ENCODE measurements at places on chromosomes 12 and 14.

GRCh38 chr12:15534322-15534721 lies 212.0 kb downstream of the PTPRO start:
- no peak for DNase-seq

DNA sequence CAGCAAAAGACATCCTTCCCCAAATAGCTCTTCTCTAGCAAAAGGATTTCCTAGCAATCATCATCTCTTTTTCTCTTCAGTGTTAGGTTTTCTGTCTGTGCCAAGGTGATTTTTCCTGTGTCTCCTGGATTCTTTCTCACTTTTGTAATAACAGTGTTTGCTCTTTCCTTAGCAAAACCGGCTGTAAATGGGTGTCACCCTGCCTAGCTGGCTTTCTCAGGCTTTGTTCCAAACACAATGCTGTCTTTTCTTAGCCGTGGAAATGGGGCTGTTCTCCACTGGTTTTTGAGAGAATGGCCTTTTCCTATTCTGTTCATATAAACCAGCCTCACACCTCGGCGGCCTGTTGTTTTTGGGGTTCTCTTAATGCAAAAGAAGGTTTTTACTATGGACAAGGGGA lies 21.9 kb downstream of the JDP2 start:
- DNase-seq: no peak

DNA sequence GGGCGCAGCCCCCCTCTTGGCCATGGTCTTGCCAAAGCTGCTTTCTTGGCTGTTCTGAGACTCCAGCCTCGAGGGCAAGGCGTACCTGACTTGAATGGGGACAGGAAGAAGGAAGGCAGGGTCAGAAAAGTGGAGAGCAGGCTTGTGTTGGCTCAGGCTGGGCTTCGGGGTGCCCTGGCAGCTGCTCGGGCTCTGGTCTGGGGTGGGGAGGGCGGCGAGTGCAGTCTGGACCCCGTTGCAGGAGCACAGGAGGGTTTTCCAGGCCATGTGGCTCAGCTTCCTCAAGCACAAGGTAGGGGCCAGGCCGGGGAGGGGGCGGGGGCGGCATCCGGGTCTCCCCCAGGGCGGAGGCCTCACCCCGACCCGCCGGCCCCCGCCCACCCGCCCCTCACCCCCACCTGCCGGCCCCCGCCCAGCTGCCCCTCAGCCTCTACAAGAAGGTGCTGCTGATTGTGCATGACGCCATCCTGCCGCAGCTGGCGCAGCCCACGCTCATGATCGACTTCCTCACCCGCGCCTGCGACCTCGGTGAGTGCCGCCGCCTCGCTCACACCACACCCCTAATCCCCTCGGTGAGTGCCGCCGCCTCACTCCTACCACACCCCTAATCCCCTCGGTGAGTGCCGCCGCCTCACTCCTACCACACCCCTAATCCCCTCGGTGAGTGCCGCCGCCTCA lies 4.2 kb downstream of the NOC4L start:
- DNase-seq: no peak

DNA sequence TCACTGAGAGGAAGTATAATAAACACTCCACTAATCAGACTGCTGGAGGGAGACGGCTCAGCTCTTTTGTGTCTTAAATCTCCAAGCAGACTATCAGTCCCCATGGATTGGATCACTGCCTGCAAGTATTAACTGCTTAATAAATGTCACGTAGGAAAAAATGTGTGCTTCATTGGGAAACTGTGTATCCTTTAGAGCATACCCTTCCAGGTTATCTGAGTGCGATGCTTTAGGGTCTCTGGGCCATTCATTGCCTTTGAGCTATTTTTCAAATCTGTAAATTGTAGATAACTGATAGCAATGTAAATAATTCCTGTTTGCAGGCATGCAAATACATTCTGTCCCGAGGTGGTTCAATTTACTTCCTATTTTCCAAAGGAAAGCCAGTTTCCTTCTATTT lies 45.0 kb upstream of the VASH1 start:
- DNase-seq: no peak

GRCh38 chr12:88753707-88754106 lies 173.4 kb upstream of the KITLG start:
- no peak for DNase-seq

GRCh38 chr14:58428118-58428683 lies 682 bp downstream of the KIAA0586 start:
- DNase-seq: peak; percentile 51

DNA sequence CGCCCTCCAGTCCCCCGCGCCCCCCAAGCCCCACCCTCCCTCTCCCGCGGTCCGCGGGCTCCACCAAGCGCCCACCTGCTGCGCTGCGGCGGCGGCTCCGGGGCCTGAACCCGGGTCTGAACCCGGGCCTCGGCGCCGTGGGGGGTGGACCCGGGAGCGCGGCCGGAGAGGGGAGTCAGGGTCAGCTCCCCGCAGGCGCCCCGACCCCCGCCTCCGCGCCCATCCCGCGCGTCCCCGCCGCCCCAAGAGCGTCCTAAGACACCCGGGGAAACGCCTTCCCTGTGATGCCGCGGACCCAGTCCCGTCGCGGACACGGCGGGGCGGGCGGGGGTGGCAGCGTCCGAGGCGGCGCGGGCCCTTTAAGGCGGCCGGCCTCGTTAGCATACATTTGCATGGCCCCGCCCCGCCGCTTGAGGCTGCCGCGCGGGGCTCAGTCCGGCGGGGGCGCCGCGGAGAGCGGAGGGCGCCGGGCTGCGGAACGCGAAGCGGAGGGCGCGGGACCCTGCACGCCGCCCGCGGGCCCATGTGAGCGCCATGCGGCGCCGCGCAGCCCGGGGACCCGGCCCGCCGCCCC lies at the start of gene MMP17:
Gene MMP17 (plus strand): TSS at position 433 of the 574 bp plus-strand sequence. CDS start 102 bp downstream, at position 535.
- DNase-seq: peak; percentile 94

DNA sequence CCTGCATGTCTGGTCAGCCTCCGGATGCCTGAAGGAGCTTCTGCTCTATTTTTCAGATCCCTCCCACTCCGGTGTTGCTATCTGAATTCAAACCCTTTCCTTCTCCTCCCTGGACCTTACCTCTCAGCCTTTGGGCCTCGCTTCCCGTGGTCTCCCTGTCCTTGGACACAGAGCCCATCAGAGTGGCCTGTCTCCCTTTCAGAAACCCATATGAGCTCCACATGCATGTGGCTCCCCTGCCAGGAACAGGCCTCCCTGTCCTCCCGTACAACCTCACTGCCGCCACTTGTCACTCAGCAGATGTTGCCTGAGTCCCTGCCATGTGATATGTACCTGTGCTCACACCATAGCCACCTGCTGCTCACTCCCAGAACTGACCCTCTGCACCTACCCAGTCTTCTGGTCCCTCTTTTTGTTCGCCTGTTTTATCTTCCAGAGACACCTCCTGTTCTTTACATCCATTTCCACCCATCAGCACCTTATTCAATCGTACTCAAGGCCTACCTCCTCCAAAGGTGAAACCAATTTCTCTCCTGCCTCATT lies 182.5 kb downstream of the ZFP36L1 start:
- DNase-seq: no peak

- no peak for DNase-seq
Observed at GRCh38 chr14:81122326-81122725, 98.4 kb downstream of the GTF2A1 start.

DNA sequence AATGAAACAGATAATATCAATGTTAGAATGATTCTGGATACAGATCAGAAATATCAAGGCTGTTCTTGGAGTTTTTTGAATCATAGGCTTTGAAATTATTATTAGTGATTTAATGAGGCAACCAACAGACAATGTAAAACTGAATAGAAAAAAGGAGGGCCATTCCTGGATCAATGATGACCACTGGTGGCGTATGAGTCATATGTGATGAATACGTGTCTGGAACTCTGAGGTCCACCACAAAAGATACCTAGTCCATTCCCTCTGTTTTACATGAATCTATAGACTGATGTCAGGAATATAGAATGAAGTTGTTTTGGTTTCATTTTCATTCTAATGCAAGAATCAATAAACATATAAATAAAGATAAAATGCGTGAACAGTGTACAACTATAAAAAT lies 78.3 kb upstream of the RTL1 start:
- DNase-seq: no peak

DNA sequence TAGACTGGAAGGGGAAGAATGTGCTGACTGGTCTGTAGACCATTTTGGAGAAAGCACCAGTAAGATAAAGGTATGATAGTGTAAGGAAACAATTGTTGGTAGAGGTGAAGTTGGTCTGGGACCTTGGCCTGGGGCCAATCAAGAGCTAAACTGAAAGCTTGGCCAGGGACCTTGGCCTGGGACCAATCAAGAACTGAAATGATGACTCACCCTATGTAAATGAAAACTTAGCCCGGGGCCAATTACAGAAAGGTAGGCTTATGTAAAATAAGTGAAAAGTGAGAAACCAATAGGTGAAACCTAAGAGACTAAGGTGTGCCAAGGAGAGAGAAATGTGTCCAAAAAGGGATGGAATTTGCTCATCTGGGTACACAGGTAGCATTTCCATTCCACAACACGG lies 776.0 kb downstream of the C12orf50 start:
- DNase-seq: no peak

DNA sequence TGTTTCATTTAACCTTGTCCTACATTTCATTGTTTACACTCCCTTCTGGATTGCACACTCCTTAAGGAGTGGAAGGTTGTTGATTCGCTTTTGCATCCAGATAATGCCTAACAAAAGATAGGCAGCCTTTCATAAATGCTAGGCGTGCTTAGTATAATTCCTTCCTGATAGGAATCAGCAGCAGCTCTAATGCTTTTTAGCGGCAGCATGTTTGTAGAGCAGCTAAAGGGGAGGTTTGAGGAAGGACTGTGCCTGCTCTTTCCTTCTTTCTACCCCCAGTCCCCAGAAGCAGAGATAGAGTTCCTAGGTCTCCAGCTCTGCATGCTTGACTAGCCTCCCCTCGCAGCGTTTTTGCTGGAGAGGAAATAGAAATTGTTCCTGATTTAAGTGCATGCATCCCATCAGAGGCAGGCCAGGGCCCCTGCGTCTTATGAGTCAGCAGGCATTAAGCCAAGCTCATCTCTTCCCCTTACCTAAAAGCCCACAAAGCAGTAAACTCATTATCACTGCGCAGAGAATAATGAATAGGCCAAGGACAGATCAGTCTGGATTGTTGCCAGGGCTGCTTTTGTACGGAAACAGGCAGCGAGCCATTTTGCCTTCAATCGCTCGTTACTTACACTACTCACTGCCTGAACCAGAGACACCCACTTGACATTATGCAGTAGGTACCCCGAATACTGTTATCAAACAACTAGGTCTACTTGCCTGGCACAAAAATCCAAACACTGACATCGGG lies 14.0 kb upstream of the TBPL2 start:
- peak; percentile 16 for DNase-seq

DNA sequence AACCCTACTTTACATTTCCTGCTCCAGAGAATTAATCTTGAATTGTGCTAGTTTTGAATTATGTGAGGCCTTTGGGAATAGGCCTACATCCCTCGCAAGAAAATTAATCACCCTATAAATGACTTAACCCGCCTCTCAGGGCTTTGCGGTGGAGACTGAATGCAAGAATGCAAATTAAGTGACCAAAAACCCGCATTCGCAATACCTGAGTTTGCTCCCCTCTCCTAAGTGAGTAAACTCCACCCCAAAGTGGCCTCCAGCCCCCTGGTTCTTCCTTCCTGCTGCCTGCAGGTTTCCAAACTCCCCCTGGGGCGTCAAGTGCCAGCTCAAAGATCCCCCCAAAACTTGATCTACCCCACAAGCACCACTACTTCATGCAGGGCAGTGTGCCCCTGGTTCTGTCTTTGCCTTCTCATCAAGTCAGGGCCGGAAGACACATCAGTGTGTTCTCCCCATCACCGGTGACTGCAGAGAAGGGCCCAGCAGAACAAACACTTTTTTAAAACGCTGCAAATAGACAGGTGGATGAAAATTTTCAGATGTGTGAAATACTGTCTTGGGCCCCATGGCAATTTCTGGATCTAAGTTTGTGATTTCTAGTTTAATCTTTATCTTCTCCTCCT lies 644.7 kb downstream of the VRK1 start:
- DNase-seq: no peak

- DNase-seq: peak; percentile 13
Observed at GRCh38 chr12:105820429-105821125, 318.2 kb downstream of the NUAK1 start.

DNA sequence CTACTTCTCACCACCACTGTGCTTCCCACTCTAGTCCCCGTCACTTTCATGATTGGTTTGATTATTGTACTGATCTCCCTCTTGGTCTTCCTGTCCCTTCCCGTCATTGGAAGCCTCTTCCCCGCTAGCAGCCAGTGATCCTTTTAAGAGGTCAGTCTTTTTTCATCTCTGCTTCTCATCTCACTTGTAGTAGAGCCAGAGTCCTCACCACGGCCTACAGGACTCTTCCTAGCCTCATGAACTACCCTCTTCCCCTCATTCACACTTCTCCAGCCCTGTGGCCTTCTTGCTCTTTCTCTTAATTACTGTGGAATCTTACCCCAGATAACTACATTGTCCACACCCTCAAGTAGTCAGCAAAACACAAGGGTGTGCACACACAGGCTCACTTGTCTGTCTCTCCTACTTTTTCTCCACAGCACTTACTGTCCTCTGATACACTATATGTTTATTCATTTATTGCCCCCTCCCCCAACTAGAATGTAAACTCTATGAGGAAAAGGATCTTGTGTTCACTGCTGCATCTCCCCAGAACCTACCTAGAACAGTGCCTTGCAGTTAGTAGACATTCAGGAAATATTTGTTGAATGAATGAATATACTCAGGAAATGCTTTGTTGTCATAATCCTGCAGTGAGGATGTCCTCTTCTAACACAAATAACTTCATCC lies 66.3 kb downstream of the CKB start:
- DNase-seq: no peak

DNA sequence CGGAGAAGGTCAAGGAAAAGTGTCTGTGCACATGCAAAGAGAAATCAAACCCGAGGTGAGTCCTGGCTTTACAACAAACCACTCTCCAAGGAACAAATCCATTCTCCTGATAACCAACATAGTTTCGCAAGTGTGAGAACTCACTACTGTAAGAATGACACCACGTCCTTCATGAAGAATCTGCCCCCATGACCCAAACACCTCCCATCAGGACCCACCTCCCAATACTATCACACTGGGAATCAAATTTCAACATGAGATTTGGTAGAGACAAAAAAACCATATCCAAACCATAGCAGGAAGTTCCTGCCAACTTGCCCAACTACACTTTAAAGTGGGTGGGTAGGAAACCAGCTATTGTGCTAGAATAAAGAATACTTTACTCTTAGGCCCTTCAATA lies 2.4 kb upstream of the ERC1 start:
- DNase-seq: no peak

DNA sequence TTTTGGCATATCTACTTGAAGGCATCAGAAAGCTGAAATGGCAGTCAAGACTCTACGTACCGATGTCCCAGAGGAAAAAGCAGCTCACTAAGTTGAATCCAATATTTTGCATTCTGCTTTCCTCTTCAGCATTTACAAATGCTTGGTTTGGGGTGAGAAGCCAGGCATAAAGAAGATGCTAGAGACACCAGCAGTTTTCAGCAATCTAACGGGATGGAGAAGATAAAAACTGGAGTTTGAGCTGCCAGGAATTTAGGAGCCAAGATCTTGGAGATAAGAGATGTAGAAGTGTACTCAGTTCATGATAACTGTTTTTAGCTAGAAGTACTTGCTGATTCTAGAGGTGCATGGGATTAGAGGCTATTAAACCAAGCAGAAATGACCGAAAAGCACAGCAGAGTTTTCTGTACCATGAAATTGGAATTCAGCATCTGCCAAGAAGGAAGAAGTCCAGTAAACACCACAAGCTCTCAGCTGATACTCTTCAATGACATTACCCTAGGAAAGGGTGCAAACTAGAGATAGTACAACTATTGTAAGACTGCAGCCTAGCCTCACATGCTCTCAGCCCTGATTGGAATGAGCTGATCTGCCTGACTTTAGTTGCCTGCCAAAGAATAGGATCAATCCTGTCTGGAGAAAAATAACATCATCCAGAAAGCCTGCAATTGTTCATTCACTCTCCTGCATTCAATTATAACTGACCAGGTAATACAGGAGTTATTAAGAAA lies 7.4 kb upstream of the ALDH1L2 start:
- no peak for DNase-seq
